ENCODE measurements at places on chromosomes 3 and 15. TPM values are rescaled to one million over a fixed set of nuclear protein-coding genes. Genes with fewer than 3 reads are reported as not detected.

CLCN2 gene
- total RNA-seq: 5.2 TPM

DNA sequence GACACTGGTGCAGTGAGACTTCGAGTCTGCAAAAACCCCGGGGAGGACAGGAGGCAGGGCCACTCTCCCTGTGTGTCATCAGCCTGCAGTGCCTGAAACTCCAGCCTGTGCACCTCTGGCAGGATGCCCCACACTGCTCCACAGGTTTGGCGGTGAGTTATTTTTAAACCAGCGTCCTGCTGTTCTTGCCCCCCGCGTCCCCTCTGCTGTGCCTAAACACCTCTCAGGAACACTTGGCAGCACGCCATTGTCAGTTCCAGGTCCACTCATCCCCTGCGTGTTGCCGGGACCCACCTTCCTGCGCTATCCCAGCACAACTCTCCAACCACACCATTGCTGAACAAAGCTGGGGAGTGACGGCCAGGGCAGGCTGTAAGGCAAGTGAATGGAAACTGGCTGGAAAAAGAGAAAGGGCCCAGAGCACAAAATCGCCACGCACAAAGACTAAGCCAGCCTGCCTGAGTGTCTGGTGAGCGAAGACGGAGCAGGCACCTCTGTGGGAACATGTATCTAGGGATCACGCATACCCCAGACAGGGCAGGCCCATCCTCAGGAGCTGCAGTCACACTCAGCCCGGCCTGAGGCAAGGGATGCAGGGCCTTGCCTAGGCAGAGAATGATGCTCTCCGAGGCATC lies 3.1 kb upstream of the PLA2G4F start:
- DNase-seq: no peak

CD80 gene
- not detected for total RNA-seq

GRCh38 chr3:36734742-36735141 lies 29.6 kb downstream of the DCLK3 start:
- no peak for DNase-seq

- DNase-seq: no peak
These were observed 30.6 kb upstream of the SLC6A1 start for GRCh38 chr3:10961921-10962320.

GRCh38 chr3:64575211-64575844 lies 112.5 kb downstream of the ADAMTS9 start:
- no peak for DNase-seq

CFAP92 gene
- not detected for total RNA-seq

CLDN18 gene
- not detected for total RNA-seq

- no peak for DNase-seq
These were observed 57.9 kb downstream of the ARHGAP31 start for GRCh38 chr3:119352034-119352609.

PLCH1 gene
- 3.2 TPM for total RNA-seq

EPHA6 gene
- 0.46 TPM for total RNA-seq

DNA sequence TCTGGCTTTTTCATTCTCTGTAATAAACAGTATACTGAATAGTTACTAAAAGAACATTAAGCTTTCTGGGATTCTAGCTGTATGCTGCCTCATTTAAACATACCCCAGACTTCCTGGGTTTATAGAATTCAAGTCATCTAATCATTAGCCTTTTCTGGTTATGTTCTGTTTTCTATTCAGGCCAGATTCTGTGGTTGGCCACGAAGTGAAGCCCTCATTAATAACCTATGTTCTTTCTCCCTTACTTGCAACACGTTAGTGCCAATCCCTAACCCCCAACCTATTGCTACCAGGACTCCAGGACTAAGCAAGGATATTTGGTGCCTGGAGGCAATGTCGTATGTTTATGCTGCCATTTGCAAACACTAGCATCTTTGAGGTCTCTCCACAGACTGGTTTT lies 28.6 kb upstream of the MTMR10 start:
- no peak for DNase-seq

GRCh38 chr15:88071141-88071540 lies 185.4 kb downstream of the NTRK3 start:
- DNase-seq: no peak

GRCh38 chr3:115825046-115825445 lies 201.7 kb downstream of the GAP43 start:
- DNase-seq: peak; percentile 35

SERPINI2 gene
- total RNA-seq: not detected

- no peak for DNase-seq
These were observed 67.9 kb downstream of the IQCH start for GRCh38 chr15:67322481-67322880.

DNA sequence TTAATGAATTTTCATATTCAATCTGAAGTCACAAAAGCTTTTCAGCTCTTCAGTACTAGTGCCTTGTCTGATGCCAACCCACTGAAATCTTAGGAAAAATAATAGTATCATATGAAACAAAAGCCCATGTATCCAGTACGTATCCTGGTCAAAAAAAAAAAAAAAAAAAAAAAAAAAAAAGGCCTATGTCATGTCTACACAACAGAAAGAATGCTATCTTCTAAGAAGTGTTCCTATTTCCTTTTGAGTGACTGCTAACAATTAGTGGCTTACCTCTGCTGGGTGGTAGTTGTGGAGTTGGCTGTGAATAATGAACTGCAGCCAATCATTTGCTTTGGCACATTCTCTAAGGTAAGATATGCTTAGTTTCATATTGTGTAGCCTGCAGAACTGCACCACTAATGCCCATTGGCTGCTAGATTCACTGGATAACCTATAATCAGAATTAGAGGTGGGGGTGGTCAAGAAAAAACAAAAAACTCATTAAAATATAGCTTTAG lies 59.6 kb downstream of the EIF3J start:
- DNase-seq: no peak

DNA sequence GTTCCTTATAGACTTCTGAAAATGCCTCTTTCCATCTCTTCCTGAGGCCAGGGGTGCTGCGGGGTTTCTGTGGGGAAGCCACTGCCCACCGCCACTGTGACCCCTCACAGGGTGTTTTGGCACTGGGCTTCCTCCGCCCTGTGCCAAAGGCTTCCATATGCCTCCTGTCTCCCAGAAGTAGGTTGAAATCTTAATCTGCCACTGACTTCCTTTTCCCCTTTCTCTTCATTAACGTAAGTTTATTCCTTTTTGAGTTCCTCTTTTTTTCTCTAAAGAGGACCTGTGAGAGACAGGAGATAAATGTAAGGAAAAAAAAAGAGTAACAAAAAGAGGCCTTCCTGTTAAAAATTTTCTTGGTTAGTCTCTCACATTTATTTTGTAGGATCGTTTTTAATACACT lies 220.5 kb downstream of the CTNNB1 start:
- DNase-seq: no peak

DNA sequence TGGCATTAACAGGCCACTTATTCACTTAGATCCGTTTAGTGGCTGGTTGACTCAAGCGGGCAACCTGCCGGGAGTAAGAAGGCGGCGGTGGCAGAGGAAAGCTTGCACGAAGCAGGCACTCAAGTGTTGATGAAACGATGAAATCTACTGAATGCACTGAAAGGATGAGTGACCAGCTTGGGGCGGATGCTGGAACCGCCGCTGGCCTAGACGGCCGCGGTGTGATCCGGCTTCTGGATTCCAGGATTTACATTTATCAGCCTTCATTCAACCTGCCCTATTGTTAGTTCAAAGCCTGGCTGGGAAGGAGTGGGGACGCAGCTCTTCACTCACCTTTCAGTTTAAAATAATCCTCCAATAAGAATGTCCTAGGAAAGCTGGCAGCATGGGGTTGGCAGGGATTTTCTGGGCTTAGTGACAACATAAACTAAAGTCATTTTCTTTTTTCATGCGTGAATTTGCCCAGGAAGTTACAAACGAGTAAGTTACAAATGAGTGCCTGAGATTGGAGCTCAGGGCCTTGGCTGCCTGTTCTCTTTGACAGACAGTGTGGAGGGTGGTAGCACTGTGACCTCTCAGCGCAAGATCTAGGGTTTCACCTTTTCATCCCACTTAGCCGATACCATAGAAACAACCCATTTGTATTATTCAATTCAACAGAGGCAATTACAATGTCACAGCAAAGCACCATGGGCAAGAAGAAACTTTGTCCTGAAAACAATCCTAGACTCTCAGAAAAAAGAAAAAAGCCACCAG lies 1.1 kb upstream of the PLCH1 start:
- DNase-seq: no peak

DNA sequence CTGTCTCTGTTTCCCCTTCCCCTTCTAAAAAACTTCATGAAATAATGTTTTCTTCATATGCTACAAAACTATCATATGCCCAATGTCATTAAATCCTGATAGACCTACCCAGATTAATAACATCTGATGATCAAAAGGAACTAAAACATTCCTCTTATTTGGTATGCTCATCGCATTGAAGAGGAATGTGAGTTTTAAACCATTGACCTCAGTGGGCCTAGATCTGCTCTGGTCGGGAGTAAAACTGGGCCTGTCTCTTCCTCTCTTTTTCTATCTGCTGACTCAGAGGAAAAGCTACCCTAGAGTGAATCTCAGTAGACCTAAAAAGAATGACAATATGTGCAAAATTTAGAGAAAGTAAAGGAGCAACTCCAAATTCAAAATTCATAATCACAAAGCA lies 275.8 kb downstream of the SATB1 start:
- DNase-seq: no peak

GRCh38 chr3:19467761-19468160 lies 319.5 kb downstream of the KCNH8 start:
- no peak for DNase-seq

RTP3 gene
- total RNA-seq: not detected
